ENCODE measurements at places on chromosomes 7 and 10.

- no peak for DNase-seq
Observed at GRCh38 chr7:98627413-98627790, 10.3 kb downstream of the NPTX2 start.

GRCh38 chr7:1193593-1194424, 33.8 kb upstream of the ZFAND2A start:
- peak; percentile 40 for DNase-seq

GRCh38 chr10:33657154-33657908, 322.9 kb upstream of the NRP1 start:
- no peak for DNase-seq

DNA sequence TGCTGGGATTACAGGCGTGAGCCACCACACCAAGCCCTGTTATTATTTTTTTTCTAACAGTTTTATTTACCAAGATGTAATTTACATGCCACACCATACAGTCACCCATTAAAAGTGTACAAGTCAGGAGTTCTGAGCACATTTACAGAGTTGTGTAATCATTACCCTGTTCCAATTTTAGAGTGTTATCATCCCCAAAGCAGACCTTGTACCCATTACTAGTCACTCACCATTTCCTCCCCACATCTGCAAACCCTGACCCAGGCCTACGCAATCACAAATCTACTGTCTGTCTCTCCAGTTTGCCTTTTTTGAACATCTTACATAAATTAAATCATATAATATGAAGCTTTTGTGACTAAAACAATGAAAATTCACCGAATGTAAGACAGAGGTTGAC, 402.9 kb upstream of the FOXK1 start:
- no peak for DNase-seq

GRCh38 chr7:137590756-137591305, 247.3 kb upstream of the PTN start:
- DNase-seq: no peak

DNA sequence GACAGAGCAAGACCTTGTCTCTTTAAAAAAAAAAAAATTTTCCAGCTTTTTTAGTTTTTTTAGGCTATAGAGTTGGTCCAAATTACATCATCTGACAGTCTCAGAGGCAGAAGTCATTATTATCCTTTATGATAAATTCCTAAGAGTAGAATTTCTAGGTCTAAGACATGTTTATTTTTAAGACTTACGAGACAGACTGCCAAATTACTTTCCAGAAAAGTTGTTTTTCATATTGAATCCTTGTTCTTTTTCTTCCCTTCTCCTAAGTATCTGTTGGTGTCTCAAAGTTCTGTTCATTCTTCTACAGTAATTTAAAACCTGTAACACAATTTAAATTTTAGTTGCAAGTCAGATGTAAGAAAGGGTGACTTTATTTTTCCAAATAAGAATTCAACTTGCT, 421.4 kb downstream of the GALNT17 start:
- no peak for DNase-seq

GRCh38 chr7:75662579-75663301, 76.0 kb downstream of the HIP1 start:
- DNase-seq: no peak

DNA sequence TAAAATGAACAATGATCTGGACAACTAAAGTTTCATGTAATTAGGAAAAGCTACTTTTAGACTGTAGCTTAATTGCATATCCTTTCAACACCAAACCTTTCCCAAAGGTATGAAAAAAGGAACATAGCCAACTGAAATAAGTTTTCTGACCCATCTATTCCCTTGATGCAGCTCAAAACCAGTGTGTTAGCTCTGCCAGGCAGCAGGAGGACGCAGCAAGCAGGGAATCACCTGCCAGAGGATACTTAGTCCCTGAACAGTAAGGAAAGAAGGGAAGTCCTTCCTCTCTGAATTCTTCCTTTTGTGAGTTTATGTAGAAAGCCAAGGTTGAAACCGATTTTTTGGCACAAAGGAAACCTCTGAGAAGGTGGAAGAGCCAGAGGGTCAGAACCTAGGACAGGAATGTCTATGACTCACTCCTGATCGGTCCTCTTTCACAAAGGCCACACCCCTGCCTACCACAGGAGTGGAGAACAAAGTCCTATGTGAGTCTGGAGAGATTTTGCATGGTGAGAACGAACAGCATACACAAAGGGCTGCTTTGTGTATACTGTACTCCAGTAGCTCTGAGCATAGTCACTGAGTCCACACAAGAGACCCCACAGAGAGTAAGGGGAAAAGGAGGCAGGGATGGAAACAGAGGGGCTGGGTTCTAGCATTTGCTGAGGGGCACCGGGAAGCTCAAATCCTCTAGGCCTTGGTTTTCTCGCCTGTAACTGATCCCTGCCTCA, 68.8 kb upstream of the GSDME start:
- no peak for DNase-seq

DNA sequence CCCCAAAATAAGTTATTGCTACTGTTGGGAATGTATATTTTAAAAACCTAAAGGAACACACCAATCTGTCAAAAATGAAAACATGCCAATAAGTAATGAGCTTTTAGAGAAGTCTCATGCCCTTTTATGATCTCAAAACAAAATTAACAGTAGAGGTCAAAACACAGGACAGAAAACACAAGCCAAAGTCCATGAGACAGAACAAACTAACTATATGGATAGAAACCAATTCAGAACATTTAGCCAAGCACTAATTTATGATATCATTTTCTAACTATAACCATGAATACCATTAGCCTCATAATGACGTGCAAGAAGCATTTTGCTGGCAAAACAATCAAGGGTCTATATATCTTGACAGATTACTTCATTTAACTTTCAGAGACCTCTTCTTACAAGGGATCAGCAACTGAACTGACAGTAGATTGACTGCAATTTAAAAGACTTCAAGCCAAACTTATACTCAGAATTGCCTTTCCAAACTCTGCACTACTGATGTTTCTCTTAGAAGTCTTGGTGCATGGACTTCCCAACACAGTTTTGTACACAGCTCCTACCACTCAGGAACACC, 200.9 kb downstream of the DOCK4 start:
- DNase-seq: no peak

DNA sequence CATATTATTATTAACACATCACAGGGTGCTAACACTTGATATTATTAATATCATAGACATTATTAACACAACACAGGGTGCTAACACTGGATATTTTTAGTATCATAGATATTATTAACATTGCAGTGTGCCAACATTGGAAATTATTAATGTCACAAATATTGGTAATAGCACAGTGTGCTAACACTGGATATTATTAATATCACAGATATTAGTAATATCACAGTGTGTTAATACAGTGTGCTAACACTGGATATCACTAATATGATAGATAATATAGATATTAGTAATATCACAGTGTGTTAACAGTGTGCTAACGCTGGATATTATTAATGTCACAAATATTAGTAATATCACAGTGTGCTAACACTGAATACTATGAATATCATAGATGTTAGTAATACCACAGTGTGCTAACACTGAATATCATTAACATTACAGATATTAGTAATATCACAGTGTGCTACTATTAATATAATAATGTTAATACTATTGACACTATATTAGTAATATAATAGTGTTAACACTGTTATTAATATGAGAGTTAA, 1.6 kb upstream of the TMEM225B start:
- no peak for DNase-seq

- DNase-seq: no peak
Observed at GRCh38 chr10:12635127-12635541, 285.8 kb downstream of the CAMK1D start.

DNA sequence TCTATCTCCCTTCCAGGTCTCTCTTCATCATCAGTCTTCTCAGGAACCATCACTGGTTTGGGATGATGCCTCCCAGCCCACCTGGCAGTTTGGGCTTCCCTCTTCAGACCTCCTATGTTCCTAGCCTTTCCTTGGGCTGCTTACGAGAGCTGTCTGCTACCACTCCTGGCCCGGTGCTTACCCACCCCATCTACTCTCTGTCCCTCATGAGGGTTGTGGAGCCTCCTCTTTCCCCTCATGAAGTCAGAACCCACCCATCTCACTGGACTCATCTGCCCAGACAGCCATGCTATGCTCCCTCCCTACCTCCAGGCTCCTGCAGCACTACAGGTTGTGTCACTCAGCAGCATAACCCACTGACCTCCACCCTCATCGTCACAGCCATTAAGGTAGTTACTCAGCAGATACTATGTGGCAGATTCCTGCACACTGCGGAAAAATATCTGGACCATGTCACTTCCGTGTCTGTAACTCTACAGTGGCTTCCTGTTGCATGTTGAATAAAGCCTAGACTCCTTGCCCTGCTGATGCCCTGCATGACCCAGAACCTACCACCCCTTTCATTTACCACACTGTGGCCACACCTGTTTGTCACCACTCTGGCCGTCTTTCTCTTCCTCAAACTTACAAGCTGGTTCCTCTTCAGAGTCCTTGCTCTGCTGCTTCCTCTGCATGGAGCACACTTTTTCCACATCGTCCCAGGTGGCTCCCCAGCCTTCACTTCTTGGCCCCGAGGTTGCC, 2.0 kb downstream of the DBNL start:
- DNase-seq: no peak

GRCh38 chr10:69839696-69840345, 38.1 kb downstream of the COL13A1 start:
- DNase-seq: no peak

DNA sequence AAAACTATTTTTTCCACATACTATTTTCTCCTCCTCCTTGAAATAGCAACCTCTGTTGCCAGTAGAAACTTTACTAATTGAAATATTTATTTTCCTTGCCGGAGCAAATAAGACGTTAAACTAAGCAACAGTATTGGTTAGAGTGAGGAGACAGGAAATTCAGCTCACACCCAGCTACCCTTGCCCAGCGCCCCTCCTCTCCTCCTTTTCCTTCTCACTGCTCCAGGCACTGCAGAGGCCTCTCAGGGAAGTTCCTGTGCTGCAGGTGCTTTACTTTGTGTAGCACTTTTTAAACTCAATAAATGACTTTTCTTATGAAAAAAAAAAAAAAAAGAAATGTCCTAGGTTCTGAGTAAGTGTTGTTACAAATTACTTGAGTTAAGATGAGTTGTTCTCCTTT, 134.0 kb downstream of the SEMA3E start:
- no peak for DNase-seq

GRCh38 chr7:44280636-44280992, 44.8 kb downstream of the CAMK2B start:
- no peak for DNase-seq

DNA sequence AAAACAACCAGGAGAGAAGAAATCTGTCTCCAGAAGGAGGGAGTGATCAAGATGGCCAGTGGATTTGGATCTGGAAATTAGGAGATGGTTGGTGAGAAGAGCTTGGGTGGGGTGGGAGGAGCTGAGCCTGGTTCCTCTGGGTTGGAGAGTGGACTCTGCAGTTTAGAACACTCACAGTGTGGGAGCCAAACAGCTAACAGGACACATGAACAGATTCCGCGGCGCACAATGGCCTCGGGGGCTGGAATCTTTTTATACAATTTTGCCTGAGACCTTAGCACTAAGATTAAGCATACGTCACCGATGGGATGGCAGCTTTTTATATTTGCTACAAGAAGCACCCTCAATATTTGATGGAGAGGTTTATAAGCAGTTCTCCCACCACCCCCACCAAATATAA, 2.9 kb downstream of the ECHDC3 start:
- DNase-seq: no peak

DNA sequence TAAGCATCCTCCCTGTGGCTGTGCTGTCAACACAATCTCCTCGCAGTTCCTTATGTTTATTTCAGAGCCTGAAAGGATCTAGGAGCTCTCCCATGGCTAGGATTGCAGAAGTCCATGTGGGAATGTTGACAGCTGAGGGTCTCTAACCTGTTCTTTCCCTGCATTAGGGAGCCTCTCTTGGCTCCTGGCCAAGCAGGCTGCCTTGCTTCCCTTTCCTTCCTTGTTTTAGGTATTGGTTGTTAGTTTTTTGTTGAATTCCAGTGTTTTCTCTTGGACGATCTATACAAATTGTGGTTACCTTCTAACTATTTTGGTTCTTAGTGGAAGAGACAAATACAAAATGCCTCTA, 171.8 kb downstream of the MLLT10 start:
- no peak for DNase-seq

- no peak for DNase-seq
Observed at GRCh38 chr7:72017756-72018155, 394.4 kb downstream of the CALN1 start.

DNA sequence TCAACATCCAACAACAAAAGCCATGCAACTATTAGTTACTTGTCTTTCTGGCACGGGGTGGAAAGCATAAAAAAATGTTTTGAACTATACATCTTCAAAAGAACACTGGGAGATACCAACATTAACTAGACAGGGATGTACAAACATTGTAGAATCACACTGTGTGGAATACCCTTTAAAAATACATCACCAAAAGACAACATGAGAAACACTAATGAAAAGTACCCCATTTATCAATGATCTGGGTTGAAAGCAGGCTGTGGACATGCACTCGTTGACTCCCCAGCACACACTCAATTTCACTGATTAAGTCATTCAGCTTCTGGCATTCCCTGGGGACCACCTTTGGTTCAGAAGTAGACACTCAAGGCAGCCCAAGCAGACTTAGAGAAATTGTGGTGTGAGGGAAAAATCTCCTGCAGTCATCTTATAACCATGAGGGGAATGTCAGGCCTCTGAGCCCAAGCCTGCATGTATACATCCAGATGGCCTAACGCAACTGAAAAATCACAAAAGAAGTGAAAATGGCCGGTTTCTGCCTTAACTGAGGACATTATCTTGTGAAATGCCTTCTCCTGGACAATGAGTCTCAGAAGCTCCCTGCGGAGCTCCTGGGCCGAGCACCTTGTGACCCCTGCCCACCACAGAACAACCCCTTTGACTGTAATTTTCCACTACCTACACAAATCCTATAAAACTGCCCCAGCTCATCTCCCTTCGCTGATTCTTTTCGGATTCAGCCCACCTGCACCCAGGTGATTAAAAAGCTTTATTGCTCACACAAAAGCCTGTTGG, 53.0 kb downstream of the CACUL1 start:
- no peak for DNase-seq

GRCh38 chr10:124802313-124802675, 675 bp downstream of the ABRAXAS2 start:
- DNase-seq: no peak

DNA sequence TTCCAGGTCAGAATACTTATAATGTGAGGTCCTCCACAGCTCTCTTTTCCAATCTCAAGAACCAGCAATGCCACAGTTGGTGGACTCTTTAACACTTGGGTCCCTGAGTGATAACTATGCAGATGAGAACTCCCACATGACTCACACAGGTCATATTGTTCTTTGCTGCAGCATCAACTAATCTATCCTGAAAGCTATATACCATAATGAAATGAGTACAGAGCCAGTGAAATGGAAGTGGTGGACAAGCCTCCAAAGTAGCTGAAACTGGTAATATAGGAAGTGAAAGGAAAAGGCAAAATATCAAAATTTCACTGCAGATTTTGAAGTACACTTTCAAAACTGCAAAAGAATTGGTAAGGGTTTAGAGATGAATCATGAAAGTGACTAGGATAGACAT, 45.6 kb downstream of the SORCS1 start:
- no peak for DNase-seq

DNA sequence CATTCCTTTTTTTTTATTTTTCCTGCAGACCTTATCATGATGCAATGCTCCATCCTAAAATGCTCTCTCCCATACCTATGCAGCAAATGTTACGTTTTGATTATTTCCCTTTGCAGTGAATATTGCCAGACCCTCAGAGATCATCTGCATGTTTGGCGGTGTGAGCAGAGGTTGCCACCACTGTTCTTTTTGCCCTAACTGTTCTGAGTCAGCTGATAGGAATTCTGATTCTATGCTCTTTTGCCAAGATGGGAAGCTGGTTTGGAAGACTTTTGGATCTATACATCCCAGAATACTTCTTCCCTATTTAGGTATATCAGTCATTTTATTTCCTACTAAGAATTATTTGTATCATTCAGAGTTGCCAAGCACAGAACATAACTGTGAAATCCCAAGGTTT, 130.5 kb downstream of the KLF6 start:
- DNase-seq: no peak
